Activated naive CD4-positive, alpha-beta T cell treated with Interleukin-2 at 50 U/mL for 16 hours (primary cell): ENCODE measurements at places on chromosomes 12 and 14.

DNA sequence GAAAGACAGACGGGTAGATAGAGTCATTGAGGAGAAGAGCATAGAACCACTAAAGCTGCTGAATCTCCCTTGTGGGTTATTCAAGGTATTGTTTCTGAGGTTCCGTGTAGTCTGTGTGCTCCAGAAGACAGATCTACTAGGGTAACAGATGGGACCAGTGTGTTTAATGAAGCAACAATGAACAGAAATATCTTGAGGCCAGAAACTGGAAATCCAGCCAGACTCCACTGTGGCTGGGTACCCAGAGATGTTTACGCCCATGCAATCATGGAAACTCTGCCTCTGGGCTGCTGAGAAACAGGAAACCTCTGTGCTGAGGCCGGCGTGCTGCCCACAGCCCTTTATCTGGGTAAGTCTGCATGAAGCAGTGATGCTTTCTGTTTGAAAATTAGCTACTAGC, 8.3 kb downstream of the PROX2 start:
- peak; percentile 55 for DNase-seq

- DNase-seq = no peak
Observed at GRCh38 chr14:30443368-30444007, 115.5 kb upstream of the G2E3 start.

DNA sequence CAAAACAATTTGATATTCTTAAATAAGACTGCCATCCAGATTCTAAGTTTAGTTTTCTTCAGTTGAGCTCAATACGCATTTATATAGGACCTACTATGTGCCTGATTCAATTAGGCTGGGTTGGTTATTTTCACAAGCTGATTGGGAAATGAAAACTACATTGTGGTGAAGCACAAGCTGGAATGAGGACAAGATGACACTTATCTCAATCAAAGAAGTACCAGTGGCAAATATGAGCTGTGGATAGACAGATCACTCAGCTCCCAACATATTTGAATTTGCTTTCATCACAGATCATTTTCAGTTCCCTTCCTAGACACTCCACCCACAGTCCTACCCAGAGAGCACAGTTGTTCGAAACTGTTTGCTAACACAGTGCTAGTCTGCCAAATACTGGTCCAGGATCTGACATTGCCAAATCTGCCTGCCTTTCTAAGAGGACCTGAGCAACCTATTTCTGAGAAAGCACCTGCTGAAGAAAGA, 74.7 kb downstream of the LLPH start:
- DNase-seq = no peak

GRCh38 chr12:123478762-123479161, 20.8 kb downstream of the SNRNP35 start:
- no peak for DNase-seq

- no peak for DNase-seq
Observed at GRCh38 chr12:125528281-125528680, 463.0 kb downstream of the AACS start.

DNA sequence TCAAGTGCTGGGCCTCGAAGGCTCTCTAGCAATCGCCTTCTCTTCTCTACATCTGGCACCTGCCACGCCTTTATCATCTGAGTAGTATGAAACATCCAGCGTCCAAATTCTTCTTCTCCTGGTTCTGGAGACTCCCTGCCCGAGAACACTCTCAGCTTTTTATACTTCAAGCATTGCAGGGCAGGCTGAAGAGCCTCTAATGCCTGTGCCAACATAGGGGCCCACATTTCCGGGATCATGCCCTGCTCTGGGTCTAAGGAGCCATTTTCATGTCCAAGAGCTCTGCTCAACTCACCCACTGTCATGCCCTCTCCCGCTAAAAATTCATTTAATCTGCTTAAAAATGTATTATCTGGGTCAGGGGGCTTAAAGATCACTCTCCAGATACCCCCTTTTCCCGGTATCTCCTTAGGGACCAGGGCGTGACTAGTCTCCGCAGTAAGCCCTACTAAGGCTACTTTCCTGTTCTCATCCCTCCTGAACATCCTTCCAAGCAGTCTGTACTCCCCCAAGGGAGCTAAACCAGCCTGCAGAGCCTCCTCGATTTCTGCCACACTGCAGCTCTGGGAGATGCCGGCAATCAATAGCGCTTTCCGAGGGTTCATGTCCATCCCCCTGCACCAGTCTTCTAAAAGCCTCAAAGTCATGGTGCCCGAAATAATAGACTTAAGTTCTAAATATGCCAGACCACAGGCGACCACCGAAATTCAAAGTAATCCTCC, 940 bp downstream of the MOAP1 start:
- DNase-seq = no peak
